ENCODE measurements at places on chromosomes 1 and 21.

DNA sequence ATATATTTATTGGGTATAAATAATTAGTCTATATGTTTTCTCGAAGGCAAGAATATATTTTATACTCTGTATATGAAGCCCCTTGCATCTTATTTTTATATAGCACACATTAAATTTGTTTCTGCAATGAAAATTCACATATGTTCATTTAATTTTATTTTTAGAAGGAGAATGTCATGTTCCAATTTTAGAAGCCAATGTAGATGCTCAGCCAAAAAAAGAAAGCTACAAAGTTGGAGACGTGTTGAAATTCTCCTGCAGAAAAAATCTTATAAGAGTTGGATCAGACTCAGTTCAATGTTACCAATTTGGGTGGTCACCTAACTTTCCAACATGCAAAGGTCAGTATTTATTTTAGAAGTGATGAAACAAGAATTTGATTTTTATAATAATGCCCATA, 16.6 kb downstream of the CFHR5 start:
- no peak for DNase-seq

GRCh38 chr1:57843760-57844159, 419.9 kb upstream of the DAB1 start:
- no peak for DNase-seq

DNA sequence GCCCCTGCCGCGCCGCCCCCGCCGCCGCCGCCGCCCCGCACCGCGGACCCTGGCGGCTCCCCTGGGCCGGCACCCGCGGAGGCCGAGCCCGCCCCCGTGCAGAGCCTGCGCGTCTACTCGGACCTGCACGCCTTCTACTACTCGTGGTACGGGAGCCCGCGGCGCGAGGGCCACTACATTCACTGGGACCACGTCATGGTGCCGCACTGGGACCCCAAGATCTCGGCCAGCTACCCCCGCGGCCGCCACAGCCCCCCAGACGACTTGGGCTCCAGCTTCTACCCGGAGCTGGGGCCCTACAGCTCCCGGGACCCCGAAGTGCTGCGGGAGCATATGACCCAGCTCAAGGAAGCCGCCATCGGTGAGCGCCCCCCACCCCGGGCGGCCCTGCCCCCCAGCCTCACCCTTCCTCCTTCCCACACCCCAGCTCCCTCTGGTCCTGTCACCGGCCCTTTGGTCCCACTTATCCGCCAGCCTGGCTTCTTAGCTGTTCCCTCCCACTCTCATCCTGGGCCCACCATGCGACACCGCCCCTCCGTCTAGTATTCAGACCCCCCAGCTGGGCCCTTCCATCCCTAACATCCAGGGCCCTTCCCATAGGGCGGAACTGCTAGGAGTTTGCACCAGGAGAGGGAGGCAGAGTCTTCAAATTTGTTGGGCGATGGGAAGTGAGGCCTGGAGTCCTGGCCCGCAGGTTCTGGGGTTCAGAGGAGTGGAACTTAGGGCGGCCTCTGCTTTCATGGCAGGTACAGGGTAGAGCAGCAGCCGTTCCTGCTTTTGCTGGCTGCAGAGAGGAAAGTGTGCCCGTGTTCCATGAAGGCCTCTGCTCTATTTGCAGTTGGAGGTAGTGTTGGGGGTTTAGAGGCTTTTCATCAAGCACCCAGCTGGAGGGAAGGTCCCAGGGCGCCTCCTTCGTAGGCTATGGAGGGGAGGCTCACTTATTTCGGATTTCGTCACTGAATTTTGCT, 1.0 kb downstream of the MANEAL start:
- DNase-seq, result no peak

DNA sequence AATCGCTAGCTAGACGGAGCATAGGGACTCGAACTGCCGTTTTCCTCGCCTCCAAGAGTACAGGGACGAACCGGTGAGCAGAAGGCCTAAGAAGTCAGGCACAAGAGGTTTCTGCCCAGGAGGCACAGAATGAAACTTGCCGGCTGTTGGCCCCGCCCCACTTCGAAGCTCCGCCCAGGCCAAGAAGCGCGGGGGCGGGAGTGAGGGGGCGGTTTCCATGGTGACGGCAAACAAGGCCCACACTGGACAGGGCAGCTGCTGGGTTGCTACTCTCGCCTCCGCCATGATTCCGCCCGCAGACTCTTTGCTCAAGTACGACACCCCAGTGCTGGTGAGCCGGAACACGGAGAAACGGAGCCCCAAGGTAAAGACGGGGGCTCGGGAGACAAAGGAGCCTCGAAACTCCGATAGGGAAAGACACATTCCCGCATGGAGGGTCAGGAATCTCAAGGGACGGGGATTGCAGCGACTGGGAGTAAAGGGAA, at the start of gene DNALI1:
Gene DNALI1, plus strand, starts transcription at position 229 of the 485 bp plus-strand sequence. Its CDS starts 55 bp downstream, at position 284.
- peak; percentile 91 for DNase-seq

- DNase-seq, result no peak
Measured at GRCh38 chr1:179143322-179143721, 61.5 kb downstream of the TOR3A start.

GRCh38 chr1:204950353-204951001, 79.8 kb downstream of the NFASC start:
- DNase-seq, result no peak

DNA sequence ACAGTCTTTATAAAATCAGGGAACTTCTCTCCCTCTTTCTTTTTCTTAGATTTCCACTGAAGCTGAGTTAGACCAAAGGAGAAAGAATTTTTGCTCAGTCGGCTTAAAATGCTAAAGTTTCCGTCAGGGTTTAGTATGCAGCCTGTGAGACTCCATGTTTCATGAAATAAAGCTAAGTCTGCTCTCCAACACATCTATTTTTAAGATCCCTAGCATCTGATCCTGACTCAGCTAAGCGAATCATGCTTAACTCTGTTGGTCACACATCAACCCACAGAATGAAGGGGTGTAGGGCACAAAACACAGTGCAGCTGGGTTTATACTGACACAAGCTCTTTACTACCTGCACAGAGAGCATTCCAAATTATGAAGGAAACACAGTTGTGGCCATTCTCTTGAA, 102.4 kb upstream of the ZNF281 start:
- DNase-seq, result no peak

- DNase-seq, result no peak
Measured at GRCh38 chr1:185348296-185348695, 31.3 kb upstream of the IVNS1ABP start.

DNA sequence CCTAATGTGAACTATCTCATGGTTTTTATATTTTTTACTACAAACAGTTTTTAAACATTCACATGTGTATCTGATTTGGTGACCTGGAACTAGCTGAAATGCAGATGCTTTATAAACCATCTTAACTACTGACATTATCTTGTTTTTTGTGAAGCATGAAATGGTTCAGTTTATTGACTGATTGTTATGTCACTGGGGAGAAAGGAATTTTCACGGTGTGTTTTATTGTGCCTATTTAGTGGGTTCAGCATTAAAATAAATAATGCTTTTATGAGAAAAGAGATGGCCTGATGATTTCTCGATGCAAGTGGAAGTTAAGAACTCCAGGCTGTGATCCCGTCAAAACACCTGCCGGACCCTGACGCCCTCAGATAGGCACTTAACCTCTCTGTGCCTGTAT, 79.9 kb upstream of the KIF26B start:
- DNase-seq, result no peak

GRCh38 chr1:184532199-184532598, 145.4 kb downstream of the C1orf21 start:
- no peak for DNase-seq

DNA sequence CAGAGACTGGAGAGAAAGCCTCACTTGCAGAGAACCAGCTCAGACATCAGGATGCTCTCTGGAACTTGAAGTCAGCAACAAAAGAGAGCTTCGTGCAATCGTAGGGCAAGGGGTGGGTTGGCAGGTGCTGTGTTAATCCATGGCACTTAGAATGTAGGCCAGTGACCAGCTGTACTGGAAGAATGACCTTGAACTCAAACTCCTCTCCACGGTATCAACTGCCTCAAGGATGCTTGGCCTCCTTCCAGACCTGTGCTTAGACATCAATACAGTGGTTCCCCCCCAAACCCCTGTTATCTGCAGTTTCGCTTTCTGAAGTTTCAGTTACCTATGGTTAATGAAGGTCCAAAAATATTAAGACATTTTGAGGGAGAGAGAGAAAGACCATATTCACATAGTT, 6.5 kb downstream of the KANK4 start:
- DNase-seq, result no peak

- DNase-seq, result peak; percentile 52
Measured at GRCh38 chr1:27634177-27634984, 604 bp downstream of the FGR start.

GRCh38 chr1:21861602-21862429, 49.8 kb downstream of the LDLRAD2 start:
- DNase-seq, result no peak

- no peak for DNase-seq
Measured at GRCh38 chr1:115771094-115771846, 2.8 kb upstream of the CASQ2 start.

GRCh38 chr1:240319998-240320397, 228.3 kb downstream of the FMN2 start:
- no peak for DNase-seq

- no peak for DNase-seq
Measured at GRCh38 chr1:163076446-163076845, 7.3 kb downstream of the RGS4 start.

- peak; percentile 15 for DNase-seq
Measured at GRCh38 chr1:60886793-60887331, 195.5 kb upstream of the NFIA start.

- DNase-seq, result no peak
Measured at GRCh38 chr1:118973032-118973431, 15.1 kb downstream of the TBX15 start.

GRCh38 chr21:42149656-42150473, 69.1 kb upstream of the ABCG1 start:
- DNase-seq, result no peak

DNA sequence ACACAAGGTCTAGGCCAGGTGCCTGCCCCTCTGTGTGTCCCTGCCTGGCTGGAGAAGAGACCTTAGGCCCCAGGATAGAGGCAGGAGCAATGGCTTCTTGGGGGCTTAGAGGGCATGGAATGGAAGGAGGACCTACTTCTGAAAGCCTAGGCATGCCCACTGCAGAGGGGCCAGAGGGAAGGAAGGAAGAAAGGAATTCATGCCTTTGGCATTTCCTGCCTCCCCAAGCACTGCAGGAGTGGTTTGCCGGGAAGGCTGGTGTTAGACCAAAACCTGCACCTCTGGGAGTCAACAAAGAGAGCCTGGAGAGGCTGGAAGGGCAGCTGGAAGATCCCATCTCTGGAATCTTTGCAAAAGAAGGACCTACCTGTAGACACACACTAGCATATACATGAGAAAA, 50.7 kb upstream of the KCNE2 start:
- DNase-seq, result no peak

DNA sequence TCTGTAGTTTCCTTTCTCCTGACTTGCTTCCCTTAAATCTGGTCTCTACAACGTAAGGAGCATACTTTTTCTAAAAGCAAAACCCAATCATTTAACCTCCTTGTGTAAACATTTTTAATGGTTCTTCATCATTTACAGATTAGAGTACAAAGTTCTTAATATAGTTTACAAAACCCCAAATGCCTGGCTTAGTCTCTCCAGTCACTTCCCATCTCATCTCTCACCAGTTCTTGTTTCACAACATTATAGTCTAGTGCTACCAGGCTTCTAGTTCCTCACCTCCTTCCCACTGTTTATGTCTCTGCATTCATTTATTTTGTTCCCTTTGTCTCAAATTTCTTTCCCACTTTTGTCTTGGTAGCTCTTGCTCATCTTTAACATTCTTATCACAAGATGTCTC, 168.4 kb downstream of the FASLG start:
- DNase-seq, result no peak

GRCh38 chr1:52669696-52670095, 28.5 kb downstream of the COA7 start:
- DNase-seq, result no peak

GRCh38 chr1:29475326-29475725, 239.0 kb downstream of the PTPRU start:
- no peak for DNase-seq

GRCh38 chr1:54188291-54188690, 11.5 kb downstream of the CYB5RL start:
- DNase-seq, result no peak

DNA sequence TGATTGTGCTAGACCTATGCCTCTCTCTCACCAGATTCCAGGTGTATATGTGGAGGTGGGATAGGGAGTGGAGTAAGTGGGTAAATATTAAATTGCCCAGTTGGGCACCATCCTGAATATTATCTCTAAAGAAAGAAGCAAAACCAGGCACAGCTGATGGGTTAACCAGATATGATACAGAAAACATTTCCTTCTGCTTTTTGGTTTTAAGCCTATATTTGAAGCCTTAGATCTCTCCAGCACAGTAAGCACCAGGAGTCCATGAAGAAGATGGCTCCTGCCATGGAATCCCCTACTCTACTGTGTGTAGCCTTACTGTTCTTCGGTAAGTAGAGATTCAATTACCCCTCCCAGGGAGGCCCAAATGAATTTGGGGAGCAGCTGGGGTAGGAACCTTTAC, at the start of gene FCER1A:
Gene FCER1A, plus strand, starts transcription at position 242 of the 400 bp plus-strand sequence. Its CDS starts 29 bp downstream, at position 271.
- no peak for DNase-seq

DNA sequence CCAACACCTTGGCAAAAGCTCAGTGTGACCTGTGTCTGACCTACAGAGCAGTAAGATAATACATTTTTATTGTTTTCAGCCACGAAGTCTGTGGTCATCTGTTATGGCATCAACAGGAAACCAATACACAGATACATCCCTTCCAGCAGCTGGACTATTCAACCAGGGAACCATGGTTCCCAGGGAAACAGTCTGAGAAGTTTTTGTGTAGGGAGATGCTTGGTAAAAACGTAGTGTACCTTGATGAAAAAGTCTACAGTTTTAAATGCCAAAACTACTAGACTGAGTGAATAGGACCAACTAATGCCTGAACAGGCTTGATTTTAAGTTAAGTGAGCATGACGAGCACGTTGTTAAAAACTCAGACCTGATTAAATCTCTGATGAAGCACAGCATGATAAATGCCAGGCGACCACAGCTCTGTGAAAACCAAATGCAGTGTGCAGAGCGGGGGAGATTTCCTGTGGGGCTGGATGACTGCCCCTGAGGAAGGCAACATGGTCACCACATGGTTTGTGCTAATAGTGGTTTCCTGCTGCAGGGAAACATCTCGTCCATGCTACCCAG, 228.9 kb downstream of the TNR start:
- DNase-seq, result peak; percentile 88

DNA sequence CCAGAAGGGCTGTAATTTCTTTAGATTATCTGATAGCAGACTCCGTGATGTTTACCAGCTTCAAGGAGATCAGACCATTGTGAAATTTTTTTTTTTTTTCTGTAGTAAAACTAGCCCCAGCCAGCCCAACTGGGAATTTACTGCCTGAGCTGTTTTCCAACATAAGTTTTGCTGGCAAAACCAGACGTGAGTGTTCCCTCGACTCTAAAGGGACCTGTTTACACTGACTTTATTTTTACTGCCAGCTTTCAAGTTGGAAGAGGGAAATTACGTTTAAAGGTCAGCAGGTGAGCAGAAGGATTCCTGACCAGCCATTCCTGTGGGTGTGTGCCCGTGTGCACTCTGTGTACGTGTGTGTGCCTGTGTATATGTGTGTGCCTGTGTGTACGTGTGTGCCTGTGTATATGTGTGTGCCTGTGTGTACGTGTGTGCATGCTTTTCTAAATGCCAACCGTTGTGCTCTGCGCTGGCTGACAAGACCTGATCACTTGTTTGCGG, 374 bp downstream of the MAB21L3 start:
- peak; percentile 17 for DNase-seq

GRCh38 chr1:211688421-211688820, 13.0 kb upstream of the NEK2 start:
- DNase-seq, result no peak

GRCh38 chr1:45334308-45335245, 5.4 kb upstream of the TOE1 start:
- DNase-seq, result no peak
